ENCODE measurements at places on chromosomes 16 and 17.

GRCh38 chr16:9259914-9260608, 168.6 kb downstream of the HAPSTR1 start:
- DNase-seq, result no peak

- DNase-seq, result no peak
Observed at GRCh38 chr17:43467981-43468581, 15.7 kb upstream of the DHX8 start.

DNA sequence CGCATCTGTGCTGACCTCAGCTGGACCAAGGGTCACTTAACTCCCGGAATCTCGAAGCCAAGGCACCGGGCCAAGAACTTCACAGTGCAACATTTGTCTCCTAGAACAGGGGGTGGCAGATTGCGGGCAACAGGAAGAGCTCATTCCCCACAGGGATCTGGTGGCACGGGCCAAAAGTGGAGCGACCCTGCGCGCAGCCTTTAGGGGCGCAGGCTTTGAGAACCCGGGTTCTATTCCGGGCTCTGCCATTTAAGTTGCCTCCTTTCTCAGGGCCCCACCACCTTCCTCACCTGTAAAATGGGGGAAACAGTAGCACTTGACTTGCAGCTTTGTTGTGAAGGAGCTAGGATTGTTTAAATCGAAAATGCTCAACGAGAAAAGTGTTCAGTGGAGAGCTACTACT, 651 bp downstream of the SHMT1 start:
- DNase-seq, result peak; percentile 49

GRCh38 chr16:69340095-69340644, 598 bp downstream of the NIP7 start:
- peak; percentile 59 for DNase-seq

DNA sequence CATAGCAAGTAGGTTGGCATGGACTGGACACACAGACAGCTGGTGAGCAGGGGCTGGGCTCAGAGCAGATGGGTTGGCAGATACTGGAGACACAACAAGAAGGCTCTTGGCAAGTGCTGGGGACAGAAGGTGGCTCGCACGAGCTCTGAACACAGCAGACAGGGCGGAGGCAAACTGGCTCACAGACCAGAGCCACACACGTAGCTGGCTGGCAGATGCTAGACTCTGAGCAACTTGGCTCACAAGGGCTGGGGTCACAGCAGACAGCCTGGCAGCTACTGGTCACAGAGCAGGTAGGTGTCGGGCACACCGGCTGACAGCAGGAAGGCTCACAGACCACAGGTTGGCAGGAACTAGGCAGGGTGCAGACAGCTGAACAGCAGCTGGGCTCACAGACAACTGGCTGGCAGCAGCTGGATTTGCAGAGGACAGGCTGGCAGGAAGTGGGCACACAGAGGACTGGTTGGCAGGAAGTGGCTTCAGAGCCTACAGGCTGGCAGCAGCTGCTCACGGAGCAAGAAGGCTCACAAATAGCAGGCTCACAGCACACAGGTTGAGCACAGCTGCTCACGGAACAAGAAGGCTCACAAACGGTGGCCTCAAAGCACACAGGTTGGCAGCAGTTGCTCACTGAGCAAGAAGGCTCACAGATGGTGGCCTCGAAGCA, 725 bp downstream of the KRTAP16-1 start:
- peak; percentile 82 for DNase-seq

DNA sequence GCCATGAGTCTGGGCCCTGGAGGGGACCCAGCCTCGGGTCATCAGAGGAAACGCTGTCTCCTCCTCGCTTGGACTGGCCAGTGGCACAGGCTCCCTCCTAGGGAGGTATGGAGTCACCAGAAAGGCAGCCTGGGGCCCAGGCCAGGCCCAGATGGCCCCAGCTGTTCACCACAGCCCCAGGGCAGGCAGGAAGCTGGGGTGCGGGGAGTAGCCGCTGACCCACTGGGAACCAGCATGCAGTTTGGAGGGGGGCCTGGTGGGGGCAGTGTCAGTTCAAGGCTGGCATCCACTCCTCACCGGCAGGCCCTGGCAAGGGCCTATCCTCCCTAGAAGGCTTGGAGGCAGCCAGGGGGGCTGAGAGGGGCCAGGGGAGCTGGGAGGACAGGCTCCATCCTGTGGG, 48.8 kb downstream of the SDK2 start:
- DNase-seq, result peak; percentile 66

GRCh38 chr16:87929986-87930385, 6.3 kb downstream of the CA5A start:
- DNase-seq, result no peak

GRCh38 chr16:70304892-70305448, 6.0 kb downstream of the DDX19B start:
- DNase-seq, result no peak

DNA sequence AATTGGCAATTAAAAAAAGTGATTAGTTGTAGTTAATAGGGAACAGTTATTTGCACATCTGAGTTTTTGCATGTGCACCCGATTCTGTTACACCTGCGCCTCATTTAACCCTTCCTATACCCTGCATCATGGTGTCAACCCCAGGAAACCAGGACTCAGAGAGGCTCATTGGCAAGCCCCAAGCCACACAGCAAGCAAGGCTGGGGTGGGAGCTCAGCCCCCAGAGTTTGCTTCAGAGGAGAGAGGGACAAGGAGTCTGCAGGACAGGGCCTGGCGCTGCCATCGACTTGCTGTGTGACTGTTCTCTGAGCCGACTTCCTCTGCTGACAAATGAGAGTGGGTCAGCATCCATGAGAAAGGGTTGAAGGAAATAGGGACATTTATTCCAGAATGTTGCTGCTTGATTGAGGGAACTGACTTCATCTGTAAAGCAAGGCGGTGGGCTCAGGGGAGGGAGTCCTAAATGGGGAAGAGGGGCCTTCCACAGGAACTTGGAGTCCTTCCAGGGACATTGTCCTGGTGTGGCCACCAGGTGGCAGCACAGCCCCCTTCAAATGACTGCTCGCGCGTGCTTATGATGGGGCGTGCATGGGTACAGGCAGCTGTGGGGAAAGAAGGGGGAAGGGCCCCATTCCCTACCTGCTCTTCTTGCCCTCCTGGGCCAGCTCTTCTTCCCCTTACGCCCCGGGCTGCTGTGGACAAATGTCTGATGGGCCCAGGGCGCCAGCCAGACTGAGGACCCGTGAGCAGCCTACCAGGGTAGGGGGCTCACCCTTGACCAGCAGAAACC, 51.6 kb downstream of the NT5M start:
- peak; percentile 83 for DNase-seq

DNA sequence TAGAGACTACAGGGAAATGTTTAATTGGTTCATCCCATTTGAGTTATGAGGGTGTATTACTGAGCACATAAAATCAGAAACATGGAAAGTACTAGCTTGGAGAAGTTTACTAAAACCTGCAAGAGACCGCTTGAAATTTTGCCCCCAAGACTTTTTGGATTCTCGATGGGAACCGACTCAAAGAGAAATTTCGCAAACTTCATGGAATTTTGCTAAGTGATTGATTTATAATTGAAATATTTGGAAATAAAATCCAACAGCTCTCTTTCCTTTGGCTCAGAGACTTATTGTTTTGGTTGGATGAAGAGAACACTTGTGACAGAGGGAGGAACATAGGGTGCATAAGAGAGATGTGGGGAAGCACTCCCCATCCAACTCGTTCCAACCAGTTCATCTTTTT, 574.4 kb downstream of the WWOX start:
- no peak for DNase-seq

GRCh38 chr17:31373150-31374093, 18.1 kb upstream of the RAB11FIP4 start:
- no peak for DNase-seq

- no peak for DNase-seq
Observed at GRCh38 chr16:12096828-12097522, 120.4 kb downstream of the SNX29 start.

DNA sequence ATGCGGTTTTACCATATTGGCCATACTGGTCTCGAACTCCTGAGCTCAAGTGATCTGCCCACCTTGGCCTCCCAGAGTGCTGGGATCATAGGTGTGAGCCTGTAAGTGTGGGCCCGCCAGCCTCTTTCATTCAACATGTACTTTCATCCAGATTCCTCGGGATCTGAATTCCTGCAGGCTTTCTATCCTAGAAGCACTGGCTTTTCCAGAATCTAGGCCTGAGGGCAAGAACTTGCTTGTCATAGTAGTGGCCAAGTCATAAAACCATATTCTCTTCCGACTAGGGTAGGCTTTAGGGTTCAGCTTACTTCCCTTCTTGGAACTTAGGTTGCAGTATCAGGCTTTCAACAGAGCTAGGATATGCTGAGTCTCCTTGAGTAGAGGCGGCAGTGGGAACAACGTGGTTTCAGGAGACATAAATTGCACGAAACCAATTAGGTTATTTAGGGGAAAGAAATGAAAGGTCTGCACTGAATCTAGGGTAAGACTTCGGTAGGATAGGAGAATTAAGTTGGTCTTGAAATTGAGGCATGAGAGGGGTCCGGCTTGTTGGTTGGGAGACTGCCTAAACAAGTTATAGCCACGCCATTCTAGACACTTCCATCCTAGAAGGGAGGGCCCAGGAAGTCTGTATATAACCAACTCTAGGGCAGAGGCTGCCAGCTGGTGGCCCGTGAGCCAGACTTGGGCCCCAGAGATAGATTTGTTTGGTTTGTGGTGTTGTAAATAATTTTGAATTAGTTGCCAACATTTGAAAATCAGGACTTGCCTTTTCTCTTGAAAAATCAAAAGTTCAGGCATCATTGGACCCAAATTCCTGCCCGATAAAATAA, 15.6 kb downstream of the SLC7A6 start:
- DNase-seq, result no peak

DNA sequence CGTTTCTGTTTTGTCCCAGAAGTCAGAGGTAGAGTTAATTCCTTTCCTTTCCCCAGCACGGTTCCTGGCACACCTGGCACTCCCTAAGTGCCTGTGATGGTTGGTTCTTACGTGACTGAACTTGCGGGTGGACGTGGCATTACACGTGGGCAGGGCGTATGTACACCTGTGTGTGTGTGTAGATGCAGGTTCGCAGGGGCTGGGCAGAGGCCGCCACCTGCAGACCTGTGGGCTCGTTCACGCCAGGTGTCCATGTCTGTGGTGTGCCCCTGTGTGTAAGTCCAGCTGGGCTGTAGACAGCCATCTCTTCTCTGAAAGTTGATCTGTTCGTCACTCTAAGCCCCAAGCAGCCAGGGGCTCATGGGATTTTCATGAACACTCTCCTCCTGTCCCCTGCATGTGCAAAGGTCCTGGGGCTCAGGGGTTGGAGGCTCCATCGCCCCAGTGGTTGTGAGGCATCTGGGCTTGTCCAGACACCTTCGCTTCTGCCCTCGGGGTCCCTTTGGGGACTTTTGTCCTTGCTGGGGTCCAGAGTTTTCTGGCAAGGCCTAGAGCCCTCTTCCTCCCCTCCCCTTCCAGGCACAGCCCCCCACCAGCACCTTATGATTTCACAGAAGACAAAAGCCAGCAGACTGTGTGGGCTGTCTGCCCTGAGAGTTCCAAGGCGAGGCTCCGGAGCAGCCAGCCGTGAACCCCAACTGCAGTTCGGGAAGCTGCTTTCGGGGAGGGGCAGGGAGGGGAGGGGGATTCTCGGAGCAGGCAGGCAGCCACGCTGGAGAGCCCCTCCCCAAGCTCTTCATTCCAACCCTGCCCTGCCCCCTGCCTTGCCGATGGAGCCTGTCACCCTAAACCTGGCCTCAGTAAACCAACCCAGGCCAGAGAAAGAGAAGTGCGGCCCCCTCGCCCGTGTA, 5.4 kb upstream of the FSCN2 start:
- no peak for DNase-seq

DNA sequence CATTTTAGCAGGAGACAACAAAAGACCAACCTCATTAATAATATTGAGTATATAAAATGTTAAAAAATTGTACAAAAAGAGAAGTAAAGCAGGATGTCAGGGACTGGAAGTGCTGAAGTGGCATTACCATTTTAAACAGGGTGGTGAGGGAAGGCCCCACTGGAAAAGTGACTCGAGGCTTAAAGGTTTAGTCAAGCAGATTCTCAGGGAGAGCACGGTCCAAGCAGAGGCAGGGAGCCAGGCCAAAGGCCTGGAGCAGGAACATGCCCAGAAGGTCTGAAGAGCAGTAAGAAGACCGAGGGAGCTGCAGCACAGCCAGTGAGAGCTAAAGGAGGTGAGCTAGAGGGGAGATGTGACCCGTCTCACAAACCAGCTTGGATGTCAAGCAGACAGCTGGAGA, 7.6 kb downstream of the XPO6 start:
- DNase-seq, result no peak

DNA sequence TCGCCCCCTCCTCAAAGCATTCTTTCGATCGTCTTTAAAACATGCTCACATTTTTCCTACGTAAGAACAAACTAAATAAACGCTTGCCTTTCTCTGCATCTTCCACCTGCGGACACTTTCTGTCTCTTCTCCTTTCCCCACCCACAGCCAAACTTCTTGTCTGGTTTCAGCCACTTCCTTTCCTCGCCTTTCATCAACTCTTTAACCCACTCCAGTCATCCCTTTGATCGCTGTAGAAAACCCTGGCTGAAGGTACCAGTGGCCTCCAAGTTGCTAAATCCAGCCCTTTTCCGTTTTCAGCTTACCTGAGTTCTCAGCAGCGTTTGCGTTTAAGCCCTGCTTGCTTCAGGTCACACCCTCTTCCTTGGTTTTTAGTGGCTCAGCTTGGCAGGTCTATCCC, 483 bp downstream of the RPA1 start:
- DNase-seq, result peak; percentile 50

DNA sequence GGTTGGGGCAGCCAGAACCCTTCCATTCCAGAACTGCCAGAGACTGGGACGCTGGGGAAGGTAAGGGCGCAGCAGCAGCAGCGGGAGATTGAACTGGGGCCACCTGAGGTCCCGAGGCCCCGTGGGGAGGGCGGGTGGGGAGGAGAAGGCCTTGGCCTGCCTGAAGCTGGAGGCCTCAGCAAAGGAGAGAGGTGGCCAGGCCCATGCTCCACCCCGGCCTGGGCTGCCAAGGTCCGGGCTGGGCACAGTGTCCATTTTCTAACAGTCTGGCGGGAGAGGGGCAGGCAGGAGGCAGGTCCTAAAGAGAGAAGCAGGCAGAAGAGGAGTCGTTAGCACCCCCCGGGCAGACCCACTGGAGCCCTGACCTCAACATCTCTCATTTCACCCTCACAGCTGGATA, 1.1 kb upstream of the GDPD3 start:
- no peak for DNase-seq

DNA sequence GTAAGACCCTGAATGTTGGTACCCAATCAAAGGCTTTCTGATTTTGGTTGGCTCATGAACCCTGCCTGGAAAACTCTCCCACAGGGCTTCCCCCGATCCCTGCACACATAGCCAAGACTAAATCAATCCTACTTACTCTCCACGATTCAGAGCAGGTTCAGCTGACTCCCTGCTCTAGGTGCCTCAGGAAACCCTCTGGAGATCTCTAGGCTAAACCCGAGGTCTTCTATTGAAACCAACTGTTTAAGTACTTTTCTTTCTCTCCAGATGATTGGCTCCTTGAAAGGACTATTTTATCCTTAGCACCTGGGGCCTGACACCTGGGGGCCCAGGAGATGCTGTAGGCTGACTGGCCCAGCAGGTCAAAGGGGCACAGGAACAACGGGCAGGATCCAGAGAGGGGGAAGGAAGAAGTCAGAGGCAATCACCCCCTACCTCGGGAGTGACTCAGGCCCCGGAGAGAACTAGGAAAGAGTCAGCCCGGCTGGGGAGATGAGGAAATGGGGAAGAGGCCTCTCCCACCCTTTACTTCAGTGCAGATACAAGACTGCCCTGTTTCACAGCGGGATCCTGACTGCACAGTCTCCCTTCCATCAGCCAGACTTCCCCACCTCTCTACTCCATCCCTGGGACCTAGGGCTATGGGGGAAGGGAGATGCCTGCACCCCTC, 2.0 kb downstream of the TBC1D10B start:
- no peak for DNase-seq

All from activated CD8-positive, alpha-beta memory T cell treated with anti-CD3 and anti-CD28 coated beads, Interleukin-2, amount 10 ng/mL, durations not matched to agents 7 days and 5 days (primary cell).